Left lung (tissue), 14 donors: ENCODE measurements at places on chromosomes 2 and 18.

GRCh38 chr2:96838345-96839292, 5.2 kb downstream of the ANKRD23 start:
- DNase-seq = no peak

DNA sequence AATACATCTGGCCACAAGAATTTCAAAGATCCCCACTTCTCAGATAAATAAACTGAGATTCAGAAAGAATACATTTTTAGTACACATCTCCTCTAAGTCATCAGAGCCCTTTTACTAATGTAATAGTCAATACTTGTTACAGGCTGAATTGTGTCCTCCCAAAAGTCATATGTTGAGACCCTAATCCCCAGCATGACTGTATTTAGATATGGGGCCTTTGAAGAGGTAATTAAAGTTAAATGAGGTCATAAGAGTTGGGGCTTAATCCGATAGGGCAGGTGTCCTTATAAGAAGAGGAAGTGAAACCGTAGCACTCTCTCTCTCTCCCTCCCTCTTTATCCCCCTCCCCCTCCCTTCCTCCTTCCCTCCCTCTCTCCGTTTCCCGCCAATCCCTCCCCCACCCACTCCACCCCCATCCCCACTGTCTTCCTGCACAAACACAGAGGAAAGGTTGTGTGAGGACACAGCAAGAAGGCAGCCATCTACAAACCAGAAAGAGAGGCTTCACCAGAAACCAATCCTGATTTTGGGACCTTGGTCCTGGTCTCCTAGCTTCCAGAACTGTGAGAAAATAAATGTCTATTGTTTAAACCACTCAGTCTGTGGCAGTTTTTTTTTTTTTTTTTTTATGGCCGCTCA, 66.6 kb upstream of the ZNF397 start:
- DNase-seq = no peak

- no peak for DNase-seq
These were observed 85.9 kb upstream of the ACSL3 start for GRCh38 chr2:222774941-222775340.

DNA sequence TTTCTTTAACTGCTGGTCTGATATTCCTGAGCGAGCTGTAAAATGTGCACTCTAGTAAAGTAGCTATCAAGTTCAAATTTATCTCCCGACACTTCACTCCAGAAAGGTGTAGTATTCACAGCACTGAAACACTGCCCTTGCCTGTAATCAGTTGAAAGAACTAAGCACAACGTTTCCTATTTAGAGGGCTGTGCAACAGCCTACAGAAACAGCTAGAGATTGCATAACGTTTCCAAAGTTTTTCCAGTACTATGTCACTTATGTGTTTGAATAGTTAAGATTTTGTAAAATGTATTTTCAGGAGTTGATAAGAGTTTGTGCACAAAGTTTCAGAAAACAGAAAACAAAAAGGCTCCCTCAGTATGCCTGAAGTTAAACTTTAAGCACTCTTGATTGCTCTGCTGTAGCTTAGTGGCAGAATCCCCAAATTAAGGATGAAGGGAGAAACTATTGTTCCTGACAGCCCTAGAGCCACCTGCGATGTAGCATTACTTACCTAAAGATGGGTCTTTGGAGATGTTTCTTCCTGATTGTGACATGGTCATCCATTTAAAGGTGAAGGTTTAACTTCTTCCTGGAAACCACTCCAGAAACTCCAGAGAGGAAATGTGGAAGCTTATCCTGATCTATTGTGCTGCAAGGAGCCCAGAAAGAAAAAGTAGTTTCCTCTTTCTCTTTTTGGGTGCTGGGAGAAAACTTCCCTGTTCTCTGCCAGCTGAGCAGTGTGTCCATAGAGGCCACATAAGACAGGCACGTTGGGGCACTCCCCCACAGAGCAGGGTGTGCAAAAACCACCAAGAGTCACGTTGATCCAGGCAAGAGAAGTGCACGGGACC, 536 bp downstream of the PDE1A start:
- no peak for DNase-seq

- DNase-seq = no peak
These were observed 51.8 kb upstream of the NPAS2 start for GRCh38 chr2:100767810-100768806.

- no peak for DNase-seq
These were observed 63.4 kb upstream of the CYP20A1 start for GRCh38 chr2:203175371-203175770.

- no peak for DNase-seq
These were observed 31.1 kb upstream of the EPC2 start for GRCh38 chr2:148613231-148614013.

DNA sequence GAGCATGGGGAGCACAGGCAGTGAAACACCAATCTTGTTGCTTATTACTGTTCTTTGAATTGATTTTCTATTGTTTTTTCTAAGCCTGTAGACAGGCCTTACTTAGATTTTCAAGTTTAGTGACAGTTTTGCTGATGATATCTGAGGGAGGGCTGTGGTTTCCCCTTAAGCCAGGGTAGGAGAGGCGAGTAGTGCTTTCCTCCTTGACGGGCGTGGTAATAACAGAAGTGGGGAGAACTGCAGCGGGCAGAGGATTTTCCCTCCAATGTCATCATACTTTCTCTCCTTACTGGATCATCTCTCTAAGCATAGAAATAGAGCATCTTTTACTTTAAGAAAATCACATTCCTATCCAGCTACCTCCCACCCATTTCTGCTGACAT, 314.4 kb downstream of the ALK start:
- no peak for DNase-seq

DNA sequence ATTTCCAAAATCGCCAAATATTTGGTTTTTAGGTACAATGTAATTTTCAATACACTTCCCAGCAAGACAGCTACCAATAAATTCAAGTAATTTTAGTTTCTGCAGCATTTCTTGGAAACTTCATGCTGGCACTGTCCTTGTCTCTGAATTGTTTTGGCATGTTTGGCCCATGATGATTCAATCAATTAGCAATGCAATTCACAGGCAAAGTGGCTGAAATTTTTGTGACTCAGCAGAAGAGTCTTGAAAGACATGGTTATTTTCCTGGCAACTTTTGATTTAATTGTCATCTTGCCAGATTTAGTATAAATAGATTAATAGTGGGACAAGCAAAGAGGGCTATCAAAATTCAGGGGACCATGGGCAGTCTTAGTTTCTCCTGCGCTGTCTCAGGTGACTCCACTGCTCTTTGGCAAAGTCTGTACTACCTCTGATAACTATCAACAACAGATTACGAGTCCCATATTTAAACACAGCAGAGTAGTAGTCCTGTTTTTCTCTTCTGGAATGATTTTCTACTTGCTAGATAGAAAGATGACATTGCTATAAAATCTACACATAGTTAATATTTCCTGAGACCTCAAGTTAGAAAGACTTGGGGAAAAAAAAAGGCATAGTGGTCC, 88.9 kb upstream of the CYP26B1 start:
- no peak for DNase-seq

GRCh38 chr2:8576525-8577167, 105.2 kb upstream of the ID2 start:
- peak; percentile 77 for DNase-seq

DNA sequence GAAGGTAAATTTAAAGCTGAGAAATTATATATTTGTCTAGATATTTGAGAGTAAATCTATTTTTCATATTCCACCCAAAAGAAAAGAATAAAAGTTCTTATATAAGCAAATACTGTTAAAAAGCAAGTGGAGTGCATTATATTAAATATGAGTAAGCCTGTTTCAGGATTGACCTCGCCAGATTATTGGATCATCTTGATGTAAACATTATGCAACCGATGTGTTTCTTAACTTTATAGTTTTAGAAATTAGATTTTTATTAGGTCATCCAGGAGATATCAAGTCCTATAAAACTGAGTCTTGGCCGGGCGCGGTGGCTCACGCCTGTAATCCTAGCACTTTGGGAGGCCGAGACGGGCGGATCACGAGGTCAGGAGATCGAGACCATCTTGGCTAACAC, 100.3 kb upstream of the MSTN start:
- no peak for DNase-seq

DNA sequence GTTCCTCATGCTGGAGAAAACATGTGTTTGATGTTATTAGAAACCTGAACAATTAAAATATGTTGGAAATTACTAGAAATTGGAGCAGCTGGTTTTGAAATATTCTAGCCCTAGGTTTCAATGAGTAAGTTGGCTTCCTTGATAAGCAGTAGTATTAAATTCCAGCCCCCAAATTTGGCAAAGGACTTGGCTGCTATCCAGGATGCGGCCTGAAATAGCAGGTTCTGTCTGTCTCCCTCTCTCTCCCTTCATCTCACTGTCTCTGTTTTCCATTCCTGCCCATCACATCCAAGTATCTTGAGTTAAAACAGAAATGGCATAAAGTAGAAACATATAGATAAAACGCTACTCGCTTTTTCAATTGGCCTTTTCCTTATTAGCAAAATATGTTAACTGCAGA, 20.9 kb upstream of the GPR45 start:
- no peak for DNase-seq

DNA sequence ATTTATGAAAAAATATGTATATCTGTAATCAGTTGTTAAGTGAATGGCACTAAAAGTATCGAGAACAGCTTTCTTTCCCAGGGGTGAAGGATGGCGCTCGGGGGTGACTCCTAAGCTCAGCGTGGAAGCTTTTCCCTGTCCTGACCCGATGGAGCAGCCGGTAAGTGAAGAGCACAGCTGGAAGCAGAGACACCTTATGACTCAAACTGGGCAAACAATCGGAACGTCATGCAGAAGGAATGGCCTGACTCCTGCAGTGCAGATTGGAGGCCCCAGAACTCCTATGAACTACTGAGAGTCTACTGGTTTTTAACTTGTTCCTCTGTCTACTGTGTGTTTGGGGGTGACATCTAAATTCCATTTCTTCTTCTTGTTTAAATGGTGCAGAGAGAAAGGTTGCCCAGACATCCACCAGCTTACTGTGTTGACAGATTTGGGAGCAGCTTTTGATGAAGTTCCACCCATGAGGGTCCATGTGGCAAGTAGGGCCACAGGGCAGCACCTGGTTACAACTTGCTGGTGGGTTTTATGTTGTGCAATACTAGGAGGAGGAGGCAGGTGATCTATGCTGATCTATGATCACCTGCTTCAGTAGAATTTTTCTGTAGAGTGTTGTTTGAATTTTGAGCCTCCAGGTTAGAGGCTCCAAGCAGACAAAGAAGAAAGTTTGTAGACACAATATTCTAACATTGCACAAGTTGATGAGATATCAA, 52.8 kb upstream of the TMEM182 start:
- no peak for DNase-seq

- no peak for DNase-seq
These were observed 30.1 kb downstream of the TGIF1 start for GRCh38 chr18:3479978-3480509.

- DNase-seq = no peak
These were observed 26.4 kb downstream of the DNMT3A start for GRCh38 chr2:25315316-25315680.

DNA sequence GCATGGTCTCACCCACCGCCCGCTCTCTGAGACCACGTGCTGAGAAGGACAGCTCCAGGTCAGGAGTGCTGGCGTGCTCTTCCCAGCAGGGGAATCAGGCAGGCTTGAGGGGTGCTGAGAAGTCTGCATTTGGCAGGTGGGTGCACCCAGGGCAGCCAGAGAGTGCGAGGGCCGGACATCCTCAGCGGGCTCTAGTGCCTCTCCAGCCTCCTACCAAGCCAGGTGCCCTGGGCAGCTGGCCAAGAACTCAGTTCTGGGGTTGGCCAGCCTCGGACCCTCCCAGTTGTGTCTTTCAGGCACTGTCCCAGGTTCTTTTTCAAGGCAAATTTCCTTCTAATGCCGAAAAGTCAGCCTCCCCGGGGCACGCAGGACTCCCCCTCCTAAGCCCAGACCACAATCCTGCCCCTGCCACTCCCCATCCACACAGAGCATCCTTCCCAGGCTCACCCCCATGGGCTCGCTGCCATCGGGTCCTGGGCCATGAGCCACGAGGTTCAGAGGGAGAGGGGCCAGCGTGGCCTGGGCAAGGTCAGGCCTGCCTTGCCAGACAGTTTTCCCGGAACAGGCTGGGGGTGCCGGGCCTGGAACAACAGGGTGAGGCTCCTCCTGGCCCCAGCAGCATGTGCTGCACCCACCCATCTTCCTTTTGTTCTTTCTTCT, 52.2 kb upstream of the GPC1 start:
- DNase-seq = no peak

DNA sequence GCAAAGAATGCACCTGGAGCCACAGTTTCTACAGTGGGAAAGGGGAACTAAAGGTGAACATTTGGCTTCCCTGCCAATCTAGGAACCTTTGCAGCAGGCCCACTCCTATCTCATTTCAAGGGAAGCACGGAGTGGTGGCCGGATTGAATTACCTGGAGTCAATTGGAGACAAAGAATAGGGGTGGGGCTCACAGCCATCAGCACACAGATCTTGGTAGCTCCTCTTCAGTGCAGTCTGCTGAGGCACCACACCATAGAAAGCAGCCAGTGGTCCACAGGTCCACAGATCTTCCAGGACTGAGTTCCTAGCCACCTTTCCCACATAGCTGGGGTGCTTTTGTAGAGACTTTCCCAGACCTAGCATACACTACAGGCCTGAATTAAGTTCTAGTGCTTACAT, 43.5 kb upstream of the NXPH2 start:
- DNase-seq = no peak

GRCh38 chr2:240996161-240996833, 2.1 kb upstream of the SNED1 start:
- no peak for DNase-seq

- DNase-seq = no peak
These were observed 12.6 kb upstream of the RAB1A start for GRCh38 chr2:65142515-65142914.

- DNase-seq = no peak
These were observed 999.6 kb downstream of the SUCLG1 start for GRCh38 chr2:83459456-83459855.

DNA sequence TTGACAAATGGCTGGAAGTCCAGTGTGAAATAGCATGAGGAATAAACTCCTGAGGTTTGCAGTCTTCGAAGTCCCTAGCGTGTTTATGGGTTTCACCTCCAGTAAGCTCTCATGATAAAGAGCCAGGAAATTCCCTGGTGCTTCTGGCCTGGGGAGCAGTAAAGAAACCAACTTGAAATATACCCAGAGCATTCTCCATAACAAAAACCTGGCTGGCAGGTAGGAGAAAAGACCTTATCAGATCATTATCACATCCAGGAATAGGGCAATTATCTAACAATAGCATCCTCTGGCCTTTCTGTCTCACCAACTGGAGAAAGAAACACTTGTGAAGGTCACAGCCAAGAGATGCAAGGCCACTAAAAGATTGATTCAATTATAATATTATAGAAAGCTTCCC, 513.6 kb upstream of the LRRTM4 start:
- no peak for DNase-seq

- no peak for DNase-seq
These were observed 25.1 kb downstream of the ADRA2B start for GRCh38 chr2:96091141-96091710.

GRCh38 chr2:105747991-105748390, 3.3 kb downstream of the NCK2 start:
- no peak for DNase-seq

GRCh38 chr18:52341103-52341432, 1.1 kb downstream of the DCC start:
- no peak for DNase-seq

GRCh38 chr2:97717613-97717995, 4.2 kb downstream of the ZAP70 start:
- no peak for DNase-seq

- DNase-seq = no peak
These were observed 18.4 kb downstream of the PREPL start for GRCh38 chr2:44342854-44343253.

GRCh38 chr2:96964221-96964905, 22.0 kb downstream of the FAM178B start:
- no peak for DNase-seq
